ENCODE measurements at places on chromosomes 7 and 10. TPM values are rescaled to one million over a fixed set of nuclear protein-coding genes. Genes with fewer than 3 reads are reported as not detected.

GJD4 gene
- total RNA-seq: not detected

GRCh38 chr10:116553378-116553980 is 7.7 kb downstream of the PNLIP start:
- DNase-seq: no peak

DNA sequence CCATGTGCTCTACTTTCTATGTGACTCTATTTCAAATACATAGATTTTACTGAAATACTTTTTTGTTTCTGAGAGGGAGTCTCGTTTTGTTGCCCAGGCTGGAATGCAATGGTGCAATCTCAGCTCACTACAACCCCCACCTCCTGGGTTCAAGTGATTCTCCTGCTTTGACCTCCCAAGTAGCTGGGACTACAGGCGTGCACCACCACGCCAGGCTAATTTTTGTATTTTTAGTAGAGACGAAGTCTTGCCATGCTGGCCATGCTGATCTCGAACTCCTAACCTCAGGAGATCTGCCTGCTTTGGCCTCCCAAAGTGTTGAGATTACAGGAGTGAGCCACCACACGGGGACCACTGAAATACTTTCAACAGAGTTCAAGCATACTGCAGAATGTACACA is 3.5 kb downstream of the IDI1 start:
- DNase-seq: no peak

- no peak for DNase-seq
These were observed 5.0 kb downstream of the SPRN start for GRCh38 chr10:133419211-133419950.

- no peak for DNase-seq
These were observed 177.3 kb upstream of the PPP2R2D start for GRCh38 chr10:131723297-131724168.

DNA sequence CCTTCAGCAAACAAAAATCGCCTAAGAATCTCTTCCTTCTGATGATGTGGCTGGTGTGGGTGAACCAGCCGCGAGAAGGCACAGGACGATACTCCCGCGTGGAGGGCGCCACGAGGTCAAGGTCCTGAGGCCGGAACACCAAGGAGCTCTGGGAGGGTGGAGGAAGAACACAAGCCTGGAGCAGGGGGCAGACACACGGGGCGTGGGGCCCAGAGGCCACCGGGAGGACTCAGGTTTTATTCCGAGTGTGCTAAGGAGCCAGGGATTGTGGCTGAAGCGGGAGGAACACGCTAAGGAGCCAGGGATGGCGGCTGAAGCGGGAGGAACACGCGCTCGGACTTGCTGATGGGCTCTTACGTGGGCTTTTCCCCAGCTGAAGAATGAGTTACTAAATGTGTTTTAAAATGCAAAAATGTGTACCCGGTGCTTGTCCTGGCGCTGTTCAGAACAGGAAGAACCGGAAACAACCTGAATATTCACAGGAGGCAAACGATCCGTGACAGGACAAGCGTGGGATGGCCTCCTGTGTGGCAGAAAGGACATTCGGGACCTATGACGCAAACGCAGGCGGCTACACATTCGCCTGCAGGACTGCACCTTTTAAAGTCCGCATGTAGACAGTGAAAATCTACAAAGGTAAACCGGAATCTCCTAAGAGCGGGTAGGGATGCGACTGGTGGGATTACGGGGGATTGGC is 64.0 kb downstream of the MAD1L1 start:
- no peak for DNase-seq

LLCFC1 gene
- total RNA-seq: not detected

GRID2IP gene
- under 0.01 TPM for total RNA-seq

NFE2L3 gene
- total RNA-seq: 10.3 TPM

- no peak for DNase-seq
These were observed 66.3 kb downstream of the MTERF1 start for GRCh38 chr7:91814189-91814588.

DNA sequence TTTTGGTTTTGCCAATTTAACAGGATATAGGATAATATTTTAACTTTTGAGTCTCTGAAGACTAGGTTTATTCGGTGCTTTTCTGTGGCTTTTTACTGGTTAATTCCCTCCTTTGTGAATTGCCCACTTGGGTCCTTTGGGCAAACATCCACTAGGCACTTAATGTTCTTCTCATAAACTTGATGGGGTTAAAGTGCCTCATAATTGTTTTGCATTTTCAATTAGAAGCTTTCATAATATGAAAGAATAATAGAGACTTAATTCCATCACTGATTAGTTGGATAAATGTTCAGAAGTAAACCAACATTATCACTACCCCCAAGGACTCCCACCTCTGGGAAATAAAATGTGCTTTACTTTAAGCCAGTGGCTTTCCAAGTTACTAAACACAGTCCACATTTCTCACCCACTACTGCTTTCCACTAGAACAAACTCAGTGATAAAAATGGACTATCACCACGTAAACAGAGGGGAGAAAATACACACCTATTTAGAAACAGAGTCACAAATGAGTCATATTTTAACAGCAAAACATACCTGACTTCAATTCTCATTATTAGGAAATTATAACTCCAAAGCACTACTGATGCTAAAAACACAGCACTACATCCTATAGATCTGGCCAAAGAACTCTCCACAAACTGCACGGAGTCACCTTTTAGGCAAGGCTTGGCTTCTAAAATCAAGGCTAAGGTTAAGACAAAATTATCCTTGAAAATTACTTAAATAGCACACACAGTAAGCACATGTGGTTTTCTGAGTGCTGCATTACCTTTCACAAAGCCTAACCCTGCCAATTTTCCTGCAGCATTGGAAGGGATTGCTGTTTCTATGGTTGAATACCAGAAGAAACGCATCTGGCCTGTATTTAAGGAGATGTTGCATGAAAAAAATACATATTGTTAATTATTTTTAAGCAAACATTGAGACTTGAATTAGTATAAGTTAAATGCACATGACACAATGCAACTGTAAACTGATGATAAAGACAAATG is 41.2 kb downstream of the PARD3 start:
- DNase-seq: no peak

PDK4 gene
- 23.1 TPM for total RNA-seq

DYDC2 gene
- not detected for total RNA-seq

EVX1 gene
- not detected for total RNA-seq

ARHGAP22 gene
- 1.4 TPM for total RNA-seq

GRCh38 chr7:2975821-2976371 is 67.8 kb downstream of the CARD11 start:
- no peak for DNase-seq

DNA sequence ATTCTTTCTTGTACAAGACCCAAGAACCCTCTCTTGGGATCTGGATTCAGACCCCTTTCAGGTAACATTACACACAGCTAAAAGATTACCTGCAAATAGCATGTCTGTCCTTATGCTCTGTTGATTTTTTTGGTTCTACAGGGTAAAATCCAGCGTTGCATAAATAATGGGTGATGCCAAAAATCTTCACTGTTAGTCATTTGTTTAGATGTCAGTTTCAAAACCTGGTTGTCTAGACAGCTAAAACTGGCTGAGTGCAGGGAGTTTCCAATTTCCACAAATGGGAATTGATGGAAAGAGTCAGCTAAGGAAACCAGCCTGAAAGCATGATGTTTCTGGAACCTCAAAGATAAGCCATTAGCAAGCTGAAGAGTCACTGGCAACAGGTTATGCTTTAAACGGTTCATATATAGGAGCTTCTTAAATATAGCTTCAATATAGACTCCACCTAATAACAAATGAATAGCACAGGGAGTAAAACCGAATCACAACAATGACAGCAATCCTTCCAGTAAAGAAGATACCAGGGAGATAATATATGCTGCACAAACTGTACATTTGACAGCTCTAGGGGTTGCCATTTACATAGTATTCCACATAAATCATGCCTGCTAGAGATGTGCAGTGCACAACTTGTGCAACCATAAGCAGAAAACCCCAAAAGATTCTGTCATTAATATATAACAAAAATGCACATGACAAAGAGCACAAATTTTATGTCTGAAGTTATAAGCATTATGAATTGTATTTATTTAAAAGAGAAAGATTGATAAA is 20.4 kb downstream of the CCDC71L start:
- peak; percentile 46 for DNase-seq

HOXA3 gene
- total RNA-seq: 2.4 TPM

SPAM1 gene
- total RNA-seq: not detected

ATXN7L1 gene
- 3.5 TPM for total RNA-seq

FAM25A gene
- not detected for total RNA-seq

Data from lung microvascular endothelial cell (primary cell).